ENCODE measurements at places on chromosomes 3 and 15. TPM values are rescaled to one million over a fixed set of nuclear protein-coding genes. Genes with fewer than 3 reads are reported as not detected.

DNAJA4 gene
- total RNA-seq: not detected

SLC6A20 gene
- total RNA-seq: not detected

TFG gene
- 111 TPM for total RNA-seq

ADCY5 gene
- total RNA-seq: not detected

MIX23 gene
- 56.1 TPM for total RNA-seq

ZIC1 gene
- 24.3 TPM for total RNA-seq

BTLA gene
- total RNA-seq: not detected

RTP4 gene
- 1.6 TPM for total RNA-seq

PRSS50 gene
- total RNA-seq: not detected

All from MG63 (cell line).